ENCODE measurements at places on chromosomes 4 and X.
A peak's percentile ranks its signal among the peaks of the same experiment; 100 is the strongest.

GRCh38 chrX:147901461-147902126, 10.1 kb upstream of the FMR1 start:
- no peak for DNase-seq

DNA sequence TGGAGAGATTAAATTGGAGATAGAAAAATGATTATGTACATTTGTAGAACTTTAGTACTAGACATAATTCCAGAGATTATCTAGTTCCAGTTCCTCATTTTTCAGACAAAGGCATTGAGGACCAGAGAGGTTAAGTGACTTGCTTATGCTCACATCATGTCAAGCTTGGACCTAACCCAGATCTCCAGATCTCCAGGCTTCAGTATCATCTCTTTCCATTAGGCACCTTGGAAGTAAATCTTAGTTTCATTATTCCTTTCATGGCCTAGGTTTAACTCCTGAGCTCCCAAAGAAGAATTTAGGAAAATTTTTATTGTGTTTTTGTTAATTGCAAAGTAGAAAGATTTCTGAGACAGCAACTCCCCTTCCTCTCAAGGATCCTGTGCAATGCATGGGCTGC, 148.8 kb downstream of the GATB start:
- DNase-seq = no peak

DNA sequence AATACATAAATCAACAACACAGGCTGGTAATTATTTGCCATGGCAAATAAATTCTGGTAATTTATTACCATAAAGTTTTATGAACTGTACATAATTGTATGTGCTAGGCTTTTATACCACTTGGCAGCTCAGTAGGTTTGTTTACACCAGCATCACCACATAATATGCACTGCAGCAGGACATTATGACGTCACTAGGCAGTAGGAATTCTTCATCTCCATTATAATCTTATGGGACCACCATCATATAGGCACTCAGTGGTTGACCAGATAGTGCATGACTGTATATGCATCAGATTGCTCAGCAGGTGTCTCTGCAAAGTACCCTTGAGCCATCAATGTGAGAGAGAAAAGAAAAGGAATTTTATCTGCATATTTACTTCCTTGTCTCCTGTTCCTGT, 295.4 kb downstream of the CFAP47 start:
- no peak for DNase-seq

GRCh38 chr4:138959097-138959815, 56.3 kb upstream of the NOCT start:
- no peak for DNase-seq

- no peak for DNase-seq
Measured at GRCh38 chr4:126592088-126592487, 1040.7 kb upstream of the INTU start.

DNA sequence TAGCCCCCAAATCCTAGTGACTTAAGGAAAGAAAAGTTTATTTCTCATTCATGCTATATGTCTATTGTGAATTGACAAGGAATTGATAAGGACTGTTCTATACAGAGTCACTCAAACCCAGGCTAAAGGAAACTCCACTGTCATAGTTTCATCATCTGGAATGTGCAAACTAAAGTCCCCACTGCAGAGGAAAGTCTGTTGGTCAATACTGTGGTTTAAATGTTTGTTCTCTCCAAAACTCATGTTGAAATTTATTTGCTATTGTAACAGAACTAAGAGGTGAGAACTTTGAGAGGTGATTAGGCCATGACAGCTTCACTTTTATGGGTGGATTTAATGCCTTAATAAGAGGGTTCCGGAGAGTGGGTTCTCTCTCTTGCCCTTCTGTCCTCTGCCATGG, 149.6 kb downstream of the COX18 start:
- no peak for DNase-seq

- DNase-seq = no peak
Measured at GRCh38 chr4:118968005-118968404, 79.4 kb downstream of the SYNPO2 start.

GRCh38 chrX:9595174-9595573, 130.3 kb downstream of the TBL1X start:
- no peak for DNase-seq

DNA sequence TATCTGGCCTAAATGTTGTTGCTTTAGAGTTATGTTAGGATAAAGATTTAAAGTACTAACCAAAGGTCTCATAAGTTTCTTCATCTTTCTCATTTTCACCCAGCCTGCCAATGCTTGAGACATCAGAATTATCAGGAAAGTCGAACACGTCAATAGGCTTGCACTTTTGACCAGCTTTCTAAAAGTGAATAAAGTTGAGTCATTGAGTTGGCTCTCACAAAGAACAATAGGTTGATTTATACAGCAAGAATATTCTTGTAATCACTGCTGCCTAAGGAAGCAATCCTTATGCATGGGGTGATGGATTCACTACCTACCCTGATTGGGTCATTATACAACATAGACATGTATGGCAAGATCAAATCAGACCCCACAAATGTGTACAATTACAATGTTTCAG, 5.0 kb downstream of the CENPU start:
- no peak for DNase-seq

GRCh38 chr4:150255610-150256224, 177.5 kb downstream of the DCLK2 start:
- DNase-seq = no peak

GRCh38 chr4:87589531-87589930, 18.8 kb upstream of the DSPP start:
- DNase-seq = no peak

DNA sequence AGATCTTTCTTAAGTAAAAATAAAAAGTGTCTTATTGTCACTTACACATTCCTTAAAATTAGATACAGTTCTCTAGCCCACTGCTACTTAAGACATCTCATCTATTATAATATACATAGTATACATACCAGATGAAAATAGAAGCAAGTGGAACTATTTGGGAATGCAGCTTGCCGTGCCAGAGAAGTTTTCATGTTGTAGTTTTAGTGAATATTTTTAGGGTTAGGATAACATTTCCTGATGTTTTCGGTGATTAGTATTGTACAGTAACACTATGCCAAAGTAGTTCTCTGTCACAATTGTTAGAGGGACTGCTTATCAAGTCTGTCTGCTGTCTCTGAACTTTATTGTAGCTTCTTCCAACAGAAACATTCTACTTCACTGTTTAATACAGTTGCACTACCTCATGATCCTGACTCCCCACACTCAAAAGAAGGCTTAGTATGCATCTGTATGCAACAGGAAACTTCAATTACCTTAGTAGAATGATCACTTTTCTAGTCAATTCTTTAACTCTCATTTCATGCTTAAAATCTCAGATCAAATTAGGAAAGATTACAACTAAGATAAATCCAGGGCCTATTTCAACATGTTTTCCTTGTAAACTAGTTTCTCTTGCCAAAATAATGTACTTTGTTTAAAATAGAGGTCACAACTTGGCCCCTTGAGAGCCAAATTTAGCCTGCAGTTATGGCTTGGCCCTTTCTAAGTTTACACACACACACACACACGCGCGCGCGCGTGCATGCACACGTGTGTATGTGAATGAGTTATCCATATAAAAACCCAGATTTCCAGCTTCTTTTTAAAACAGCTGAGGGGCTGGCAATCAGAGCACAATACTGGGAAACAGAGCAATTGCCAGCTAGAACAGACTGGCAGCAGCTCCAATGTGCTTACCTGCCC, 42.3 kb upstream of the SRPX start:
- no peak for DNase-seq

GRCh38 chrX:149199734-149200133, 305.4 kb downstream of the IDS start:
- no peak for DNase-seq

DNA sequence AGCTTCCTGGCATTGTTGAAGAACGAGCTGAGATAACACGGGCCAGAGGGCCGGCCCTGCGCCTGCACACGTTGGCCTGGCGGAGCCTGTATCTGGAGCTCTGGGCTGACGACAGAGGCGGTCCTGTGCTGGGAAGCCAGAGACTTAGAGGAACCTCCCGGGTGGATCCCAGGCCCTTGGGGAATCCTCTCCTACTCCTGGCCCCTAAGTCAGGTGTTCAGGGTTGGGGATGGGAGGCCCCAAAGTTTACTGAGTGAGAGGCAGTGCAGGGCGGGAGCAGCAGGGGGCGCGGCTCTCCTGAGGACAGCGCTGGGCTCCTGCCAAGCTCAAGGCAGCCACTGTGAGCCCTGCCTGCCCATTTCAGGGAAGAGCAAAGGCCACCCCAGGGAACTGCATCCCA, 2.5 kb upstream of the HTRA3 start:
- DNase-seq = peak; percentile 4

DNA sequence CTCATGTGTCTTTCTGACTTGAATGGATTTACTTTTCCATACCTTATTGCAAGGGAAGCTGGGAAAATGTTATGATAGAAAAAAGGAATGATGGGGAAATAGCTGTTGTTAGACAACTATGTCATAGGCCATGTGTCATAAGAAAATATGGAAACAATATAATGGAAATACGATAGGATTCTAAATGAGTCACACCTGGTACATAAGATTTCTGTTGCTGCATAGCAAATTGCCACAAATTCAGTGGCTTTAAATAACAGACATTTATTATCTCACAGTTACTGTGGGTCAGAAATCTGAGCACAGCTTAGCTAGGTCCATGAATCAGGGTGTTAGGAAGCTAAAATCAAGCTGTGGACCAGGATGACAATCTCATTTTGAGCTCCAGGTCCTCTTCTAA, 44.6 kb upstream of the ANKRD50 start:
- DNase-seq = no peak

DNA sequence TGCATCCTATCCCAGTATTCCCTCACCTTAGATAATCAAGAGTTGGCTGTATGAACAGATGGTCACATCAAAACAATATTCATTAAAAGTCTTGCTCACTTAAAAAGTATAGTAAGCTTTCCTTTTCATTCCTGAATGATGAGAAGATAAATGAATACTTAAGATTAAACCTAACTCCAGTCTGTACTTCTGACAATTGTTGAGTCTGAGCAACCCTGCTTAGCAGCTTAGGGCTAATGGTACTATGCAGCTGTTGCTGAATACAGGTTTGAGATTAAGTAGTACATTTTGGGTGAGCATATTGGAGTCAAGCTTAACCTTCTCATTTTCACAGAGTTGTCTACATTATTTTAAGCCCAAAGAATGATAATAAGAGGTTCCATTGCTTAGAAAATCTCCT, 121.7 kb upstream of the ETNPPL start:
- DNase-seq = no peak

DNA sequence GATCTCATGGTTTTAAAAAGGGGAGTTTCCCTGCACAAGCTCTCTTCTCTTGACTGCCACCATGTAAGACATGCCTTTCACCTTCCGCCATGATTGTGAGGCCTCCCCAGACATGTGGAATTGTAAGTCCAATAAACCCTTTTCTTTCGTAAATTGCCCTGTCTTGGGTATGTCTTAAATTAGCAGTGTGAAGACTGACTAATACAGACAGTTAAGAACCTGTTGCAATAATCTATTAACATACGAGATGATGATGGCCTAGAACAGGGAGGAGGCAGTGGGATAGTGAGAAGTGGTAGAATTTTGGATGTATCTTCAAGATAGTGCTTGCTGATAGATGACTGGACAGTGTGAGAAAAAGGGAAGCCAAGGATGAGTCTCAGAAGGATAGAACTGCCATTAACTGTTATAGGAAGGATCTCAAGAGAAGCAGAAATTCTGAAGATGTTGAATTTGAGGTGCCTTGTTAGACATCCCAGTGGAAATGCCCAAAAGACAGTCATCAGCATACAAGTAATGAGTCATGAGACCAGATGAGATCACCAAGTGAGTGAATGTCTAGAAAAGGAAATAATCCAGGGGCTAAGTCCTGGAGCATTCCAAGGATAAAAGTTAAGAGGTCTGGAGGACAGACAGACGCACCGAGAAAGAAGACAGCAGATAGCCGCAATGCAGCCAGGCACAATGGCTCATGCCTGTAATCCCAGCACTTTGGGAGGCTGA, 38.8 kb upstream of the UGDH start:
- DNase-seq = no peak

GRCh38 chr4:99879458-99879857, 14.8 kb downstream of the LAMTOR3 start:
- DNase-seq = no peak

DNA sequence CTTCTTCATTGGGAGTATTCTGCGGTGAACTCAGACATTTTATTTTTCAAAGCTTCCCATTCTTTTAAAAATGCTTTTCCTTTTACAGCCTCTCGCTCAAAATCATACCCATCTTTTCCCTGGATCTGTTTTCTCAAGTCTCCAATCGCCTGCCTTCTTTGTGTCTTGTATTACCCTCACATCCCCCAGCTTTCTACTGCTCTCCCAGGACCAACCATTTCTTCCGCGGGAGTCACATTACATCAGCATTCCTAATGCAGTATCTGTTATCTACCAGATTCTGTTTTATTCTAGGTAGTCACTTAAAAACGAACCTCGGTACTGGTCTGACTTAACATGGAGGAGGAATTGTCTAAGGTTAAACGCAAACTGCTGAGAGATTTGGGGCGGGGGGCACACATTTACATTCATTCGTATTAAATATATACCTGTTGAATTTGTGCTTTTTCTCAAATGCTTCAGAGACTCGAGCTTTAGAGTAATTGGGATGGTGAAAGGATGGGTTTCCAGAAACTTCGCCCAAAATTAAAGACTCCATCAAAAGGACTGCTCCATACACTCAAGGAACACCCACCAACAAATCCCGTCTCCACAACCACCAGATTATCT, 493 bp upstream of the UCHL1 start:
- no peak for DNase-seq

GRCh38 chr4:165443276-165443675, 64.5 kb downstream of the CPE start:
- DNase-seq = no peak

DNA sequence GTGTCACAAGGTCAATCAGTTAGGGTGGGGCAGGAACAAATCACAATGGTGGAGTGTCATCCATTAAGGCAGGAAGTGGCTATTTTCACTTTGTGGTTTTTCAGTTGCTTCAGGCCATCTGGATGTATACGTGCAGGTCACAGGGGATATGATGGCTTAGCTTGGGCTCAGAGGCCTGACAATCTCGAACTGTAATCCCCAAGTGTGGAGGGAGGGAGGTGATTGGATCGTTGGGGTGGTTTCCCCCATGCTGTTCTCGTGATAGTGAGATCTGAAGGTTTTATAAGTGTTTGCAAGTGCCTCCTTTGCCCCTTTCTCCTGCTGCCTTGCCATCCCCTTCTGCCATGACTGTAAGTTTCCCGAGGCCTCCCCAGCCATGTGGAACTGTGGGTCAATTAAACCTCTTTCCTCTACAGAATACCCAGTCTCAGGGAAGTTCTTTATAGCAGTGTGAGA, 36.7 kb upstream of the STS start:
- DNase-seq = no peak

DNA sequence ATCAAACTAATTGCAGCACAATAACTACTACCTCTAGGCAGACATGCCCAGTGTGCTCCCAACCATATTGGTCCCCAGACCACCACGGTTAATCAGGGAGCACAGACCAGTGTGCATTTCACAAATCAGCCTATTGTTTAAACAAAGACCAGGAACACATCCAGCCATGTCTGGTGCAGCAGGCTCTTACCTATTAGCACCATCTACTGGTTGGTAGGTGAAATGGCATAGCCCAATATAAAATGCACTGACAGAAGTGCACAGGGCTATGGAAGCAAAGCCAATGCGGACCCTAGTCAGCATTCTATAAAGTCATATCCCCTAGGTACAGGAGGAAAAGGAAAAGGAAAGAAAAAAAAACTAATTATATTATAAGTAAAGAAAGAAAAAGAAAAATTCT, 15.5 kb upstream of the CYLC1 start:
- no peak for DNase-seq

GRCh38 chr4:149914119-149915115, 98.8 kb upstream of the IQCM start:
- no peak for DNase-seq
